ENCODE measurements at places on chromosomes 1 and 21.
A peak's percentile ranks its signal among the peaks of the same experiment; 100 is the strongest.

- DNase-seq: no peak
These were observed 264.6 kb downstream of the HHIPL2 start for GRCh38 chr1:222283147-222283768.

DNA sequence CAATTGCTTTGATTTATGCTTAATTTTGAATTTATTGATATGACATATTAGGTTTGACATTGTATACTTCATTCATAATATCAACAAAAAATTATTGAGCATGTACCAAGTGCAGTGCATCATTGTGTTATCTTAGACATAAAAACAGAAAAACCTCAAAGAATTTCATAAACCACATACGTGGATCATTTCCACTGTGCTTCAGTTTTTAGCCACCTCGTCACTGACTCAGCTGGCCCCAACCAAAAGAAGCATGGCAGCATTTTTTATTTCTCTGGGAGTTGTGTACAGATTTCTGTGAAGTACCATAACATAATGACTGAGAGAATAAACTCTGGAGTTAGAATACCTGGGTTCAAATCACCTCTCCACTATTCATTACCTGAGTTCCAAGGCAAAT, 95.6 kb upstream of the C1orf87 start:
- no peak for DNase-seq

DNA sequence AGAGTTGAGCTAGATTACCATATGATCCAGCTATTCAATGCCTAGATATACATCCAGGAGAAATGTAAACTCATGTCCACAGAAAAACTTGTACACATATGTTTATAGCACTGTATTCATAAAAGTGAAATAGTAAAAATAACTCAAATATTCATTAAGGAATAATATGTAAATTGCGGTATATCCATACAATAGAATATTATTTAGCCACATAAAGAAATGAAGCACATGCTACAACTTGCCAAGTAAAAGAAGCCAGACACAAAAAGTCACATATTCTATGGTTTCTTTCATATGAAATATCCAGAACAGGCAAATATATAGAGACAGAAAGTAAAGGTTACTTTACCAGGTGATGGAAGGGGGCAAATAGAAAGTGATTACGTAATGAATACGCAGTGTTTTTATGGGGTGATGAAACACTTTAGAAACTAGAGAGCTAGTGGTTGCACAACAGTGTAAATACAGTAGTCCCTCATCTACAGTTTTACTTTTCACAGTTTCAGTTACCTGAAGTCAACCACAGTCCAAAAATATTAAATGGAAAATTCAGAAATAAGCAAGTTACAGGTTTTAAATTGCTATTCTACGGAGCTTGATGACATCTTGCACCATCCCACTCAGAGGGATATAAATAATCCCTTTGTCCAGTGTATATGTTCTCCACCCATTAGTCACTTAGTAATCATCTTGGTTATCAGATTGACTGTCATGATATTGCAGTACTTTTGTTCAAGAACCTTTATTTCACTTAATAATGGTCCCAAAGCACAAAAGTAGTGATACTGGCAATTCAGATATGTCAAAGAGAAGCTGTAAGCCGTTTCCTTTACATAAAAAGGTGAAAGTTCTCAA, 62.3 kb downstream of the ZNF644 start:
- no peak for DNase-seq

- peak; percentile 43 for DNase-seq
These were observed 12.3 kb downstream of the NES start for GRCh38 chr1:156664767-156665411.

- no peak for DNase-seq
These were observed 111.6 kb downstream of the ITSN1 start for GRCh38 chr21:33753886-33754285.

DNA sequence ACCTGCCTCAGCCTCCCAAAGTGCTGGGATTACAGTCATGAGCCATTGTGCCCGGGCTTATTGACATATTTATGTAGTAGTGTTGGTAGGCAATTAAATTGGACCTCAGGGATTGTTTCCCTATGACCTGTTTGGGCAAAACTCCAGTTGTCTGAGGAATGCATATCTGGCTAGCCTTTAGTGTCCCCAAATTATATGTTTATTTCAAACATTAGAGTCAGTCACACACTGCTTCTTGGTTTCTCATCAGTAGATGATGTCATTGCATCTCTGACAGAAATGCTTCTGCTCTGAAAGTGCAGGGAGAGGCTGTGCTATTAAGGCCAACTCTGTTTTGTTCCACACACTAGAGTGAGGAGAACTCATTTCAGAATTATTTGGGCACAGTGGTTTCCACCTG, 12.5 kb downstream of the PIP5K1A start:
- no peak for DNase-seq

All from GM18507 (cell line).